ENCODE measurements at places on chromosomes 4 and X.

GRCh38 chr4:163665521-163666331 lies 171.2 kb downstream of the TMA16 start:
- peak; percentile 82 for DNase-seq

GRCh38 chr4:105306158-105306781 lies 159.6 kb downstream of the TET2 start:
- DNase-seq = peak; percentile 98

- no peak for DNase-seq
Observed at GRCh38 chrX:121245763-121246162, 198.4 kb downstream of the GLUD2 start.

GRCh38 chr4:135204311-135204710 lies 1002.7 kb upstream of the PABPC4L start:
- no peak for DNase-seq

DNA sequence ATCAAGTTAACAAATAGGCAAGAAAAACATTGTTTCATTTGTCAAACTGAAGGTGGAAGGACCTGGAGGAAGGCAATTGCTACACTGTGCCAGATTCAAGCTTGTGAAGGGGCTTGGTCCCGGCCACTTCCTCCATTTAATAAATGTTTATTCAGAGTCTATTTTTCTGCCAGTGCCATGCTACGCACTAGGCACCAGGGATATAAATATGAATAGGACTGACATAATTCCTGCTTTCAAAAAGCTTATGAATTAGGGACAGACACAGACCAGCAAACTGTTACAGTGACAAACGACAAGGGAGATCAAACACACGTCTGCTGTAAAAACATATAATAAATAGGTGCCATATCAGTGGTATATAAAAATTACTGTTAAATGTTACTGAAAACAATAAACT lies 571 bp downstream of the TLR6 start:
- peak; percentile 47 for DNase-seq

DNA sequence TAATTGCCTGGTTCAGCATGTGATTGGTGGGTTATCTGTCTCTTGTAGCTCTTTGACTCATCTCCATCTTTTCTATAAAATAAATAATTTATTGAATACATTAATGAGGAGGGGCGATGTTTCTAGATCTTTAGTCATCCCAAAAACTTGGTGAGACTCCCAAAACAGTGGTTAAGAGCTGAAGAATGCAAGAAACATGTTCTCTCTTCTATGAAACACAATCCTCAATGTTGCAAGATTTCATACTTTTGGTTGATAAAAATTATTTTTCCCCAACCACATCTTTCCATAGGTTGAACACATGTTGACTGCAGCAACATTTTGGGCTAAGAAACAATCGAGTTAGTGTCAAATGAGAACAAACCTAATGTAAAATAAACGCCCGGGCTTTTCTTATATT lies 1.2 kb upstream of the TMEM47 start:
- no peak for DNase-seq
